ENCODE measurements at places on chromosomes 7 and 10.
A peak's percentile ranks its signal among the peaks of the same experiment; 100 is the strongest.

GRCh38 chr10:96413151-96413787 is 54.5 kb upstream of the OPALIN start:
- DNase-seq, result no peak

- no peak for DNase-seq
Measured at GRCh38 chr10:3961082-3961481, 176.1 kb upstream of the KLF6 start.

DNA sequence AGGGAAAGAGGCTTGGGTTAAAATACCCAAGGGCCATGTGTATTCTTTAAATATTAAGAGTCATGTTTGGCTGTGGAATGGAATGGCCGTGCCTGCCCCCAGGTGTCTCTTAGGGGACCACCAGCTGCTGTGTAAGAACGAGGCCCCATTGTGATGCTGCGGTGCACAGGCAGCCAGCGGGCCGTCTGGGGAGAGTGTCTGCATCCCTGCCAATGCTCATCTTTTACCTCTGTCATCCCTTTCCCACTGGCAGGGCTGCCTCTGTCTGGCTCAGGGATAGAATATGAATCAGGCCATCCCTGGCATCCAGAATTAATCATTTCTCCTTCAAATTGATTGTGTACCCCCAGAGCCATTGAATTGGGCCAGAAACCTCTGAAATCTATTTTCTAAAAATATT is 137.8 kb upstream of the GALNT17 start:
- no peak for DNase-seq

- no peak for DNase-seq
Measured at GRCh38 chr10:48638739-48639527, 34.1 kb upstream of the ARHGAP22 start.

DNA sequence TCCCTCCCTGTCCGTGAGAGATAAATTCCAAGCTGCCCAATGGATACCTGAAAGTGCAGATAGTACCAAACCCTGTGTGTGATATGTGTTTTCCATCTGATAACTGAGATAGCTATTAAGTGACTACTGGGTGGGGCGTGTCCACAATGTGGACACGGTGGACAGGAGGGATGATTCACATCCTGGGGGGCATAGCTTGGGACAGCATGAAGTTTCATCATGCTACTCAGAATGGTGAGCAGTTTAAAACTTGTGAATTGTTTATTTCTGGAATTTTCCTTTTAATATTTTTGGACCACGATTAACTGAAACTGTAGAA is 158.6 kb downstream of the CREB5 start:
- no peak for DNase-seq

- DNase-seq, result no peak
Measured at GRCh38 chr7:409339-410281, 110.0 kb downstream of the PDGFA start.

GRCh38 chr10:124244256-124244877 is 151.0 kb upstream of the CHST15 start:
- no peak for DNase-seq

DNA sequence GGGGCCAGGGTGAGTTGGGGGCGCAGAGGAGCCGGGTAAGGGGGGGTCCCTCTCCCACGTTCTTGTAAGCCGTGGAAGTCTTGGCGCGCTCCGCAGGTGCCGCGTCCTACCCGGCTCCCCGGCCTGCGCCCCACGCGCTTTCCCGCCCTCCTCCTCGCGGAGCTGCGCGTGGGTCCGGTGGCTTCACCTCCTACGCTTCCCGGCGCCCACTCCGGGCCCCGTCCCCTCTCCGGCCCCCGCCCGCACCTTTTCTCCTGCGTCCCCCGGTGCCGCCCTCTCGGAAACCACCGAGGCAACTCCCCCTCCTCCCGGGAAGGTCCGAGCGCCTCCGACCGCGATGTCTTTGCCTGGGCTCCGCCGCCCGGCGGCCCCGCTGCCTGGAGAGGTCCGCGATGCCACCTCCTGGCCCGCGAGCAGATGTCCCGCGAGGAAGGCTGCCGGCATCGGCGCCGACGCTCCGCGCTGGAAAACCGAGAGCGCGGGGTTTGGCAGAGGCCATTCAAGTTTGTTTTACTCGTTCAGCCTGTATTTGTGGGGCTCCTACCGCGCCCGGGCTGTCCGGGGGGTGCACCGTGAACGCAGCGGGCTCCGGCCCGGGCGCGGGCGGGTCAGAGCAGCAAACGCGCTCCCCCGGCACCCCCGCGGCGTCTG is 2.4 kb upstream of the NKX6-2 start:
- no peak for DNase-seq

DNA sequence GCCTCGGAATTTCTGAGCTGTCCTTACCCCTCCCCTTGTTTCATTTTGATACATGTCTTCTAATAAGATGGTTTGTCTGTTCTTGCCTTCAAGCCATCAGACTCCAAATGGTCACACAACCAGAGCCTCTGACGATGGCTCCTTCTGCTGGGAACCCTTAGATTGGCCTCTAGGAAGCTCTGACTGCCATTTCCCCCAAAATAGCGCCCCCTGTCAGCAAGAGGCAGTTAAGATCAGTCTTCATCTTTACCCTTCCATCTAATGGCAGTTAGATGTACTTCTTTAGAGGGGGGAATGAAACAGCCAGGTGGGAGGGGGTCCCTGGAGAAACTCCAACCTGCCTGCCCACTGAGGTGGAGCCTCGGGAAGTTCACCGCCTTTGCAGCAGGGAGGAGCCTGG is 85.8 kb upstream of the GPR22 start:
- DNase-seq, result no peak

- DNase-seq, result peak; percentile 9
Measured at GRCh38 chr10:122435212-122435827, 19.1 kb upstream of the ARMS2 start.

GRCh38 chr10:115706488-115707076 is 566.4 kb downstream of the GFRA1 start:
- DNase-seq, result peak; percentile 7

DNA sequence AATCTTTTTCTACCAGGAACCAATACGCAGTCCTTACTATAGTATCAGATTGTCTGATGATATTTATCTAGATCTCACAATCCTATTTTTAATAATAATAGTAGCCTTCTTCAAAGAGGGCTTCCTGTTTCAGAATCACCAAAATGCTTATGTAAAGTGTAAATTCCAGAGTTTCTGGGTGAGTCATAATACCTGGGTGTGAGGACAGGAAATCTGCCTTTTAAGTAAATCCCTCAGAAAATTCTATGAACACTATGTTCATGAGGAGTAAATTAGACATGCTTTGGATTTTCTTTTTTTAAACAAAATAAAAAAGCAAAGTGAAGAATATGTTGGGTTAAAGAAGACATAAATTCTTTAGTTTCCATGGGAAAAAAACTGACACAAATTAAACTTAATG is 20.5 kb downstream of the DKK1 start:
- no peak for DNase-seq

GRCh38 chr7:120741371-120742042 is 116.4 kb downstream of the TSPAN12 start:
- DNase-seq, result no peak

- DNase-seq, result peak; percentile 32
Measured at GRCh38 chr7:55504093-55504859, 68.0 kb downstream of the VOPP1 start.

- no peak for DNase-seq
Measured at GRCh38 chr7:158318511-158318913, 269.1 kb downstream of the PTPRN2 start.

- no peak for DNase-seq
Measured at GRCh38 chr10:48881937-48882336, 57.7 kb downstream of the LRRC18 start.

DNA sequence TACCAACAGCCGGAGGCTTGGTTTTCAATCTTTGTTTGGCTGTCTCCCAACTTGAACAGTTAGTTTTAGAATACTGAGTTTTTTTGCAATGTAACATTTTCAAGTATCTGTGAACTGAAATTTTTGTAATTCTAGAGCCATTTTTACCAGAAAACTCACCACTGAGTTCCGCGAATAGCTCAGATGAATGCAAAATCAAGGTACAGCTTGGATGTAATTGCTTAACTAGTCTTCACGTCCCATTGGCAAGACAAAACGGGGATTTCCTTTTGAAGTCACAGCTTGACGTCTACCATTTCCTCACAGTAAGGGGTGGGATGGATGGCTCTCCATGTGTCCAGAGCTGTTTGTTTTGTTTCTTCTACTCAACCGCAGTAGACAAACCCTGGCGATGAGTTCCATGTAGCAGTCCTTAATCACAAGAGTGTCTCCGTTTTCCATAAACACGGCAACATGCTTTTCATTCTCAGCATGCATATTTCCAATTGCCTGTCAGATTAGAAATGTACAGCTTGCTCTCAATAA is 55.8 kb upstream of the FGFR2 start:
- DNase-seq, result no peak

GRCh38 chr10:74923556-74923955 is 97.2 kb downstream of the KAT6B start:
- no peak for DNase-seq

DNA sequence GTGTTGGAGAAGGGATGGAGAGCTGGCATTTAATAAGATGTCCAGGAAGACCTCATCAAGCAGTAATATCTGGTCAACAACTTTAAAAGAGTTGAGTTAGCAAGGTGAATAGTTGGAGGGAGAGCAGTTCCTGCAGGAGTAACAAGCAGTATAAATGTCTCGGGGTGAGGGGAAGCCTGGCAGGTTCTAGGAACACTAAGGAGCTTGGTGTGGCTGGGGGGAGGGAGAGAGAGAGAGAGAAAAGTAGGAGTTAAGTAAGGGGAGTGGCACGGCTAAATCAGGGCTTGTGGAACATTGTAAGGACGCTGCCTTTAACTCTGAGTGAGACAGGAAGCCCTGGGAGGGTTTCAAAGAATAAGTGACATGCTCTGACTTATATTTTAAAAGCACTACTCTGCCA is 22.0 kb upstream of the LAMB4 start:
- no peak for DNase-seq

GRCh38 chr7:26858735-26859134 is 5.7 kb downstream of the SKAP2 start:
- no peak for DNase-seq

GRCh38 chr7:3650844-3651243 is 349.8 kb downstream of the SDK1 start:
- no peak for DNase-seq

- no peak for DNase-seq
Measured at GRCh38 chr10:86968994-86969355, 693 bp downstream of the ADIRF start.

DNA sequence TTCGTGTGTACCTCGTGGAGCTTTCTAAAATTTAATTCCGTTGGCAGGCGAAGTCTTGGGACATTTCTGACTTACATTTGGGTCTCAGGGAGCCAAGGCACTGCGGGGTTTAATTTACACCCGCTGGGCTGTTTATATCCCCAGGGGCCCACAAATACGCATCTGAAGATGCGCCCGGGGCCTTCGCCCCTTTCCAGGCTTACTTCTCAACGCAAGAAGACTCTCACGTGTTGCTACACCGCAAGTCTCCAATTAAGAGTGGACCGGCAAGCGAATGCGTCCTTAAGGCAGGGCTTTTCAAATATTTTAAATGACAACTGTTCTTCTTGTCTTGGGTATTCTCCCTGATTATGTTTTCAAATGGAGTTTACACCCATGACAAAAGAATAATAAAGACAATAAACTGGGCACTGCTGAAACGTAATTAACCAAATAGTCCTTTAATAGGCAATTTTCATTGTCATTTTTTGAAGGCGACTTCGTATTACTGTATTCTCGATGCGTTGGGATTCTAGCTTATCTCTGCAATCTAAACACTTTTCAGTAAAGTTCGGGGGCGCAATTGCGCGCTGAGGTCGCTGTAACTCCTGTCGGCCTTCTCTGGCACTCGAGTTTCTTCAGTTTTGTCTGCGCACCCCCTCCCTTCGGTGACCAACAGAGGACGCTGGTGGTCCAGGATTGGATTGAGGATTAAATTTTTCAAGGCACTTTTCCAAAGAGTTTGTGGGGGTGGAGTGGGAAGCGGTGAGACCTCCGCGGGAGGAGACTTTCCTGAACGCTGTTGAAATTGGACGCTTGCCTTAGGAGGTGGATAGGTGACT is 837 bp upstream of the IGFBP3 start:
- peak; percentile 51 for DNase-seq

- DNase-seq, result no peak
Measured at GRCh38 chr7:57343901-57344622, 105.9 kb upstream of the ZNF716 start.

All from NCI-H1105 (cell line).